CD8-positive, alpha-beta T cell (primary cell): ENCODE measurements at places on chromosomes 4 and X.

- DNase-seq: no peak
Observed at GRCh38 chrX:31629195-31629594, 557.4 kb upstream of the FTHL17 start.

DNA sequence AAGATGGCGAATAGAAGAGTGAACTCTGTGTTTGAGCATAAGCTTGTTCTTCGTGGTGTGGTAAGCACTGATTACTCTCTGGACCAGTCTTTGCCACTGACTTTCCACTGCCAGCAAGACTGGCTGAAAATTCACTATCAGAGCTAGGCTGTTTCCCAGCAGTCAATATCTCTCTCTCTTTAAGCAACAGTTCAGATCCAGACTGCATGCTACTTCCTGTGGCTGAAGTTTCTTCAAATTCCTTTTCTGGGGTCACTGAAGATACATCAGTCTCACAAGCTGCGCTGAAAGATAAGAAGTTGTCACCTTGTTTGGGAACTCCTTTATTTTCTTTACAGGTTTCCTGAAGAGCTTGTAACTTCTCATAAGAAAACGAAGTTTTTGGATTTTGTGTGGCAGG is 54.0 kb upstream of the FAM120C start:
- DNase-seq: no peak

- no peak for DNase-seq
Observed at GRCh38 chr4:145333786-145334185, 147.9 kb upstream of the SMAD1 start.

DNA sequence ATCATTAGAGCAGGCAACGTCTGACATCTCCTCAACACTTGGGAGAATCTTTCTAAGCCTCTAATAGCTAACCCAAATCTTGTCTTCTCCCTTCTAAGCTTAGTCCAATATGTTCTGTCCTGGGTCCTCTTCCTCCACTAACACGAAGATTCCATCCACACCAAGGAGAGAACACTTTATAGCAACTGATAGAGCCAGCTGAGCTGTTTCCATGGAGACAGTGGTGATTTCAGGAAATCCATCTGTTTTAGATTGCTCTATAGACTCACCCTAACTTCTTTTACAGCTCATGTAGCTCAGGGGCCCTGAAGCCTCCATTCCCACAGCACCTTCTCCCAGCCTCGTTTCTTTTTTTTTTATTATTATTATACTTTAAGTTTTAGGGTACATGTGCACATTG is 37.4 kb downstream of the SCD5 start:
- no peak for DNase-seq

DNA sequence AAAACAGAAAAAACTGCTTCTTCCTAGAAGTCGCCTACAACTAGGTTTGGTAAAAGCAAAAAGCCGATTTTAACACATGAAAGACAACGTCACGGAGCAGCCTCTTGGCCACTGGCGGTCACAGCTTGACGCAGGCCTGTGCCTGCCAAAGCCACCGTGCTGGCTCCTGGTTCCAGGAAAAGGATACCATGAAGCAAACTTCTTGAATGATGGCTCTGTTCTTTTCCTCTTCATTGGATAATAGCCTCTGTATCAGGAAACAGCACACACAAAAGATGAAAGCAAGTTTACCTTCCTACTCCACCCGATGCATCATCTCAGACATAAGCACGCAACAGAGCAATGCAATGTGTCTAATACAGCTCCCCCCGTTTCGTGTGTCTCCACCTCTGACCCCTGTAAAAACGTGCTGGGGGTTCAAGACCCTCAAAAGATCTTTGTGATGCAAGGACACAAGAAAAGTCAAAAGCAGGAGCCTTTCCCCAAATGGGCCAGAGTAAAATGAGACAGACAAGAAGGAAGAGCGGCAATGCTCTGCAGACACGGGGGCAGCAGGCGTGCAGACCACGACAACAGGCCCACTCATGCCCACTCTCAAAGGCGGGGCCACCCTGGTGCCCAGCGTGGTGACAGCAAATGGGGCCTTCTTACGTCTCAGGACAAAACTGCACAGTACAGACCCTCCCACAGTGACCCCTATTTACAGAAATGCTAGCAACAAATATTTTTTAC is 19.4 kb downstream of the GAK start:
- no peak for DNase-seq

DNA sequence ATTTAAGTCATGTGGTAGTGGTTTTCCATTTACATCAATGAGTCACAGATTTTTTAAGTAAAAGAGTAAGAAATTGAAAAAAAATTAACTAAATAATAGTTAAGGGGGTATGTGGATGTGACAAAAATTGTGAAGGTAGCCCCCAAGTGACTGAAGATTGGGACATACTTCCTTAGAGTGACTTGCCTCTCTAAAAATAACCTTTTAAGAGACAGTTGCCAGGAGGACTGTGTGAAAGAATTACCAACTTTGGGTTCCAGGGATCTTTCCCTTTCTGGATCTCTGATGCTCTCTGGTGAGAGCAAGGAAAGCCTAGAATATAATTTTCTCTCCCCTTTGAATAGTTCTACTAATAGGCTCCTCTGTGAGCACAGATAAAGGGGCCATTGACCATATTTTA is 42.7 kb downstream of the NHSL2 start:
- no peak for DNase-seq

DNA sequence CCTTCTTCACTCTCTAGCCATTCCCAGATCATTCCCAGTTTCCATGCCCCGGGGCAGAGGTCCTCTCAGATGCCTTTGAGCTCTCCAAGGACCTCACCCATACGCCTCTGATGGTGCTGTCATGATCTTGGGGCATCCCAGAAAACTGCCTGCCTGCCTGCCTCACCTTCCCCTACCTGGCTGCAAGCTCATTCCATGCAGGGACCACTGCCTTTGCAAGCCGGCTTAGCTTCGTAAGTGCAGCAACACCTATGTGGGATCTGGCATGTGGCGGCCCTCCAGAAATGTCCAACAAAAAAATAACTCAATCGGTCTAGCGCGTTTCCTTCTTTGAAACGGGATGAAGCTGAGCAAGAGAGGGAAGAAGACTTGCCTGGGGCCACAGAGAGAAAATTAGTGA is 53.0 kb downstream of the C4orf50 start:
- DNase-seq: no peak

- no peak for DNase-seq
Observed at GRCh38 chr4:100799761-100800539, 282.1 kb upstream of the EMCN start.

DNA sequence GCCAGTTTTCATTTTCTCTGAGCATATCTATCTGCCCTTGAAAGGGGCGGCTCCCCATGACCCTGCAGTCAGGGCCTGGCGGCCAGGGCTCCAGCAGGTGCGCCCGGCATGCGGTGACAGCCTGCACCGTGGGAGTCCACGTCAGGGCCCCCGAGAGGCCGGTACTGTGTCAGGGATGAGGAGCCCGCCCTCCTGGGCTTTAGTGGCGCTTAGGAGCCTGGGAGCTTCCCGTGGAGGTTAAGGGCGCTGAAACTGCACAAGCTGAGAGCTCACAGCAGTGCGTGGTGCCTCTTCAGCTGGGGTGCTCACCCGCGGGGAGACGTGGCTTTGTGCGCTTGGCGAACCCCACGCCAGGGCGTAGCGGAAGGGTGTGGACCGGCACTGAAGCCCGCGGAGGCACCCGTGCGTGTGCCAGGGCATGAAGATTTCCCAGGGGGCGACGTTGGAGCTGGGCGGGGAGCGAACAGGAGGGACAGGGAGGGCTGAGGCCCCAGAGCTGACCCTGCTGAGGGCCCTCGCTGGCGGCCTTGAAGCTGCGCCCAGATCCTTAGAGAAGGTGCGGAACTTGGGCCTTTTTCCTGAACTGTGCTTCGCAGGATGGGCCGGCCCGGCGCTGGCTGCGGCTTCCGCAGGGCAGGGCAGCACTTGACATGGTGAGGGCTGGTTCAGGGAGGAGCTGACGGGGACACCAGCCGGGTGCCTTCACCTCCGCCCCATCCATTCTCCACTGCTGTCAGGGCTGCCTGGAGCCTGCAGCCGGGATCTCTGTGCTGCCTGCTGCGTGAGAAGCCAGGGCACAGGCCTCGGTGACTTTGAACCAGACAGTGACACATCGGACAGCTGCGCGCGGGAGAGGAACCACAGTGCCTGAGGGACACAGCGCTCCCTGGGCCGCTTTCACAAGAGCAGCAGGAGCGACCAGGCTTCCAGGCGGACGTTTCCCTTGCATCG is 32.9 kb downstream of the HTT-AS start:
- DNase-seq: peak; percentile 59

GRCh38 chrX:16123222-16123786 is at the start of gene GRPR:
Gene GRPR, plus strand, starts transcription at chrX:16123565. Its CDS starts 389 bp downstream, at chrX:16123954.
- peak; percentile 47 for DNase-seq

- peak; percentile 83 for DNase-seq
Observed at GRCh38 chr4:8198906-8199593, at the start of gene SH3TC1. Gene SH3TC1, plus strand, starts transcription at chr4:8199290. Its CDS starts 5,905 bp downstream, at chr4:8205195.

DNA sequence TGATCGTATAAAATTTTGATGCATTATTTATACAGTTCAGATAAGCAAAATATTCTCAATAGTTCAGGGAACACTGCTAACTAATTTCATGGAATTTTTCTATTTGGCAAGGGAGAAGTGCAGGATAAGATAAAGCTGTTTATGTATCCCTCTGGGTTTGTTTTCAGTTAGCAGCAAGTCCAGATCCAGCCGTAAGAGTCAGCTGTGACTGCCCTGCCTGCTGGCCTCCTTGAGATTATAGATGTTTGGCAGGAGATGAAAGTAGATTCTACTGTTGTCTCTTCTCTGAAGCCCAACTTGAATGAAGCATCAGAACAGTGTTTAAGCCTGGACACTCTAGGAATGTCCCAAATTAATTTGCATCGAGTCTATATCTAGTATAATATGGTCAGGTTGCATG is 29.5 kb downstream of the ANTXR2 start:
- no peak for DNase-seq

GRCh38 chr4:111977419-111977965 is 167.8 kb upstream of the FAM241A start:
- no peak for DNase-seq

DNA sequence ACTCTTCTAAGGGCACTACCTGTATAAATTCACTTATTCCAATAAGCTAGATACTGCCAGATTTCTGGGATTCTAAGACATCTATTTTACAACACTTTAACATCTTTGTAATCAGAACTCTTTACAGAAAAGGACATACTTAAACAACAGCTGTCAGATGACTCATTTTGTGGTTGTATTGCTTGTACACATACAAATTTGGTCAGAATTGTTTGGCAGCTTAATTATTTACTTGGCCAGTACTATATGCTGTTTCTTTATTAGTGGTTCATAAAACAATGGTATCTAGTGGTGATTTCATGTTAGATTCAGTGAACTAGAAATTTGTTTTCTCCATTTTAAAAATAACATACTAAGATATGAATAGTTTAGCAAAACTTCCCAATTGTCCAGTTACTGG is 27.2 kb downstream of the PALLD start:
- no peak for DNase-seq

DNA sequence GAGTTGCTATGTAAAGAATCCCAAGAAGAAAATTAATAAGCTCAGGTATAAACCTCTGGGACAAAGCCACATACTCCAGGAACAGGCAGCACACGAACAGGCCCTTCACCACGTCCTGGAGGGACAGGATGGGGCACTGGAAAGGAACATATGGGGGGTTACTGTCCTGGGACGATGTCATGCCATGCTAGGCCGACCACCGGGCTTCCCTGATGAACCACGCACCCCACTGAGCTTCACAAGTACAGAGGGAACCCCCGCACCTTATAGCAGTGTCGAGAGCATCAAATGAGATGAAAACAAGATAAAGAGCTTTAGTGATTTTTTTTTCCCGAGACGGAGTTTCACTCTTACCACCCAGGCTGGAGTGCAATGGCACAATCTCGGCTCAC is 19.1 kb downstream of the NOP14 start:
- DNase-seq: no peak

- no peak for DNase-seq
Observed at GRCh38 chr4:101256222-101256621, 91.1 kb downstream of the PPP3CA start.

DNA sequence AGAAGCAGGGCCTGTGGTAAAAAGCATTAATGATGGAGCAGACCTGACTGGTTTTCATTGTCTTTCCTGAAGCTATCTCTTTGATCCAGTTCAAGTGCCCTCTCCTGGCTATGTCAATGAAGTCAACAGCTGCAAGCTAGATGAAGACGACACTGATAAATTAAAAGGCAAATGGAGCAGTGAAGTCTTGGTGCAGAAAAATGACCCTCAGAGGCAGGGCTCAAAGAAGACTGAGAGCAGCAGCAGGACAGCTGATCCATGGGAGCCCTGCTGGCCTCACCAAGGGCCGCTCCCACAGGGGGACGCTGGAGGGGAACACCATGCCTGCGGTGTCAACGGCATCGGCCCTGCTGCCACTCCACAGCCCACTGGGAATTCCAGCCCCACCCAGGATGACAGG is 96.2 kb downstream of the RELL1 start:
- DNase-seq: no peak

- DNase-seq: no peak
Observed at GRCh38 chr4:144948421-144948820, 149.6 kb downstream of the ANAPC10 start.

DNA sequence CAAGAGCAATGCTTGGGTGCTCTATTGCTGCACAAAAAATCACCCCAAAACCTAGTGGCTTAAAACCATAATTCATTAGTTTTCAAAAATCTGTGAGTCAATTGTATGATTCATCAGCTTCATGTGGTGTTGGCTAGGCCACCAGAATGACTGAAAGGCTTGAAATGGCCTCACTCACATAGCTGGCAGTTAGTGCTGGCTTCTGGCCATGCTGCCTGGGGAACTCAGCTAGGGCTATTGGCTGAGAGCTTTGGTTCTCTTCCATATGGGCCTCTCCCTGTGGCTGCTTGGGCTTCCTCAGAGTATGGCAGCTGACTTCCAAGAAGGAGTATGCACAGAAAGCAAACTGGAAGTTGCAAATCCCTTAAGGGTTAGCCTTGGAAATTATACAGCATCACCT is 3.1 kb upstream of the MTMR1 start:
- no peak for DNase-seq

DNA sequence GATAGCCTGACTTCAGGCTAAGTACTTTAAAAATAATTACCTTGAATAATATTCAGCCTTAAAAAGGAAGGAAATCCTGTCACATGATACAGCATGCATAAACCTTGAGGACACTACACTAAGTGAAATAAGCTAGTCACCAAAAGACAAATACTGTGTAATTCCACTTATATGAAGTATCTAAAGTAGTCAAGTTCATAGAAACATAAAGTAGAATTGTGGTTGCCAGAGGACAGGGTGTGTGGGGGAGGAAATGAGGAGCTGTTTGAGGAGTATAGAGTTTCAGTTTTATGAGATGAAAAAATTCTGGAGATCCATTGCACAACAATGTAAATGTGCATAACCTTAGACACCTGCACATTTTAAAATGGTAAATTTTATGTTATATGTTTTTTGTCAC is 5.6 kb upstream of the STPG2 start:
- no peak for DNase-seq

GRCh38 chr4:69490271-69490670 is 5.4 kb downstream of the UGT2B4 start:
- DNase-seq: no peak

DNA sequence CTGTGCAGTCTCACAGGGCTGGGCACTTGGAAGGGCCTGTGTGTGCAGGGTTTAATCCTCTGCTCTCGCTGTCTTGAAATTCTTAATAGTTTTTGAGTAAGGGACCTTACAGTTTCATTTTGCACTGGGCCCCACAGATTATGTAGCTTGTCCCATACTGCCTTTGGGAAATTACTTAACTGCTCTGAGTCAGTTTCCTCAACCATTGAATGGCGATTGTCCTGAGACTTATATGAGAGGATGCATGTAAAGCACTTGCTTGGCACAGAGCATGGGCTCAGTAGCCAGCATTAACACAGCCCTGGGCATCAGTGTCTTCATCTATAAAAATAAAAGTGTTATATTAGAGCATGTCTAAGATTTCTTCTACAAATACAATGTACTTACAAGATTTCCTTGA is 55.8 kb downstream of the CLCN5 start:
- DNase-seq: no peak
